Fibroblast of skin of scalp (primary cell): ENCODE measurements at places on chromosomes 7 and 10.

- DNase-seq = peak; percentile 82
These were observed at the start of gene NT5C2 for GRCh38 chr10:103193107-103193819. TSS of gene NT5C2 (minus strand) at chr10:103193272. CDS start at chr10:103174958, 18,314 bp downstream.

- no peak for DNase-seq
These were observed 16.1 kb upstream of the FAM170B start for GRCh38 chr10:49149881-49150280.

GRCh38 chr7:33185786-33186185 is 56.4 kb downstream of the BBS9 start:
- peak; percentile 61 for DNase-seq

DNA sequence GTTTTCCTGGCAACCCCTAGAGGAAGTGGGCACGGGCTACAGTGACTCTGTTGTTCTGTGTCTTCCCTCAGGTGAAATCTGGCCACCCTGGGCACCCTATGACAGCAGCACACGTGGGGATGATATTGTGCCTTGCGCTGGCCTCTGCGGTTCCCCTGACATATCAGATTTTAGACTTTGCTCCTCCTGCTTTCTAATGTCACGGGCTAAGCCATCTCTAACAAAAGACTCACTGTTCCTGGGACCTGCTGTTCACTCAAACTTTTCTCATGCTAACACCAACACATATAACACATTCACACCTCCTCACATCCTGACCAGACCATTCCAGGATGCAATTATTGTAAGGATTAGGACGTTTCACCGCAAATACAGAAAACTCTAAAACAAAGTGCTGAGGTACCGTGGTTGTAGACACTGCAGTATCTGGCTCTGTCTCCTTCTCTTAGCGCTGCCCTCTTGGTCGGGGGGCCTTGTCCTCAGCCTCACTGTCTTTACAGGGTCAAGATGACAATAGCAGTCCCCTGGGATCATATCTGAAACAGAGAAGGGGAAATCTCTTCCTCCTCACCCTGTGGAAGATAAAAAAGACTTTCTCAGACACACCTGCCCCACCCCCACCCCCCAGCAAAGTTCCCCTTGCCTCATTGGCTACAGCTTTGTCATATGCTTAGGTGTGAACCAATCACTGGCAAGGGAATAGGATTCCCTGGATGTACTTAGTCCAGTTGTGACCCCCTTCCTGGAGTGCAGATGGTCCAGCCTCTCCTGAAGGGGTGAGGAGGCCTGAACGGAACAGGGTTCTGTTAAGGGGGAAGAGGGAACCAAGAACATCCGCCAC is 14.1 kb downstream of the CHN2 start:
- no peak for DNase-seq

- peak; percentile 4 for DNase-seq
These were observed 32.7 kb downstream of the ABCB5 start for GRCh38 chr7:20647908-20648776.

DNA sequence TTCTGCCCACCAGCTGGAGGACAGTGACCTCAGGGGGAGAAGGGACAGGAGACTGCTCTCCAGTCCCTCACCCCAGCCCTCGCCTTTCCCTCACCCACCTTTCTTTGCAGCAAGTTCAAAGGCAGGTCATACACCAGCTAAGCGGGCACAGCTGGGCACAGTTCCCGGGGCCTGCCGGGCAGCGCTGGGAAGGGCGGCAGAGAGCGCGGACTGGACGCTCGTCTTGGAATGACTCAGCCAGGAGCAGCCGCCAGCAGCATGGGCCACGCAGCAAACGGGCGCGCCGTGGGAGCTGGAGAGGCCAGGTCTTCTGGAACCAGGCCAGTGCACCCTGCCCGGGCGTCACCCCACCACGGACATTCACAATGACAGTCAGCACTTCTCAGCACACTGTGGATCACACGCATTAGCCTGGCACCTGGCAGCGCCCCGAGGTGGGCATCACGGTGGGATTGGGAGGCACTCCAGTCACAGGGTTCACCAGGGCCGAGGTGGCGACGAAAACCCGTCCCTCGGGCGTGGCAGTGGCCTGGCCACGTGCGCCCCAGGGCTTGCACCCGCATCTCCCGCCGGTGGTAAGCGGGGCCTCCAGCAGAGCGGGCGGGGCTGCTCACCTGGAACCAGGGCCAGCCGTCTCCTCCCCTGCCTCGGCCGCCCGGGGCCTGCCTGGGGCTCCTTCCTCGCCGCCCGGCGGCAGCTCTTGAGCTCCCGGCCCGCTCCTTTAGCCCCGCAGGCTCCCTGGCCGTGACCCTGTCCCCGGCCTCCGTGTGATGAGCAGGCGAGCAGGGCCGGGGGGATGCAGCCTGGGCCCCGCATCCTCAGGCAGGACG is 29.0 kb upstream of the WDFY4 start:
- DNase-seq = peak; percentile 21

DNA sequence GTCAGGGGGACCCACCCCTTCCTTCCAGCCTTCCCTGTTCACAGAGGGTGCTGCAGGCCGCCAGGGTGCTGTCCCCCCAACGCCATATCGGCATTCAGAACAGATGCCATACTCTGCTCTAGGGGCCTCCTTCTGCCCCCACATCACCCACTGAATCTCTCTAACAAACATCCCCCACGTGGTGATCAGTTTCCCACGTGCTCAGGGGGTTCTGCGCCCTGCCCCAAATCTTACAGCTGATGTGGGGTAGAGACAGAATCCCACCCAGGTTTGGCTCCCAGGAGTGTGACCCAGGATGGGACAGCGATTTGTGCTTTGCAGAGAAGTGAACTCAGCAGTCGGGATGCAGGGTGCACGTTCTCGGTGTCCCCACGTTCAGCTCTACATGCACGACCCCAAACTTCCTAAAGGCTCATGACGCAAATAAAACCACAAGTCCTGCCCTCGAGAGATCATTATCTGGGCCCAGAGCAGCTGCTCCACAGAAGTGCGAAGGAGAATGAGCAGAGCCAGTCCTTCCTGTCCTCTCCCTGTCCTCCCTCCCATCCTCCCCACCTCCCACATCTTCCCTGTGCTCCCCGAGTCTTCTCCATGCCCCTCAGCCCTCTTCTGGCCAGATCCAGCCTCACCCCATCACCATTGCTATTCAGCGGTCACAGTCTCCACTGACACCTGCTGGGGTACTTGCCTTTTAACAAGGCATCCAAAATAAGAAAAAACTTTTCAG is 423.4 kb downstream of the DNAJB6 start:
- DNase-seq = no peak

- DNase-seq = no peak
These were observed 95.2 kb upstream of the STK17A start for GRCh38 chr7:43487731-43488073.

DNA sequence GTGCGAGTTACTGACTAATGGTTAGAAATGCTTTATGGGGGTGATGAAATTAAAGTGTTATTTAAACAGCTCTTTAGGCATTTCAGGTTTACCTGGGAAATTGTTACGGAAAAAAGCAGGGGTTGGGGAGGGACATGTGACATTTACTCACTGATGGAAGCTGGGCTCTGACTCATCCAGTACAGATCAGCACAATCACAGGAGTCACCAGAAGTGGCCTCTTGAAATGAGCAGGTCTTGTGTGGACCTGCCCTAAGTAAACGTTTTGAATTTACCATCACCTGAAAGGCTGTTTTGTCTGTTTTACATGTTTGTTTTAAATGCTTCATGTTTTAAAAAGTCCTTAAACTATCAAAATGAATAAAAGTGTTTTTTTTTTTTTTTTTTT is 2.3 kb downstream of the GLRX3 start:
- no peak for DNase-seq

- DNase-seq = peak; percentile 86
These were observed 53.8 kb downstream of the WDR37 start for GRCh38 chr10:1109795-1110673.

- DNase-seq = peak; percentile 71
These were observed 98.2 kb upstream of the DKK1 start for GRCh38 chr10:52215745-52216361.

- no peak for DNase-seq
These were observed 177.9 kb downstream of the PDE1C start for GRCh38 chr7:31892099-31892829.

DNA sequence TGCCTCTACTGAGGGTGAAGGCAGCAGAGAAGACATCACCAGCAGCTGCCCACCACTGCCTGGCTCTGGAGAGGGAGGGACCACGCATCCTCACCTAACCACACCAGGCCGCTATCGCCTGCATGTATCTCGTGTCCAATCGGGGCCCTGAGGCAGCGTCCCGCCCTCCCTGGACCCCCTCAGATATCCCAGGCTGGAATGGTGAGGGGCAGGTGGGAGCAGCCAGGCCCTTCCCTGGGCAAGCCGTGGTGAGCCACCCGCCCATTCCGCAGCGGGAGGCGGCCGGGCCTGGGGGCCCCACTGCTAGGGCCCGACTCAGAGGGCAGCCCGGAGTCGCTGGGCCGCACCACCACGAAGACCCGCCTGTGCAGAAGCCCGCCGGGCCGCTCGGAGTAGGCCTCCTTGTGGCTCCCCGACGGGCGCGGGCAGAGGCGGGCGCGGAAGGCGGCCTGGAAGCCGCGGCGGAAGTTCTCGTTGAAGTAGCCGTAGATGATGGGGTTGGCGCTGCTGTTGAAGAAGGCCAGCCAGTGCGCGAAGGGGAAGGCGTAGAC is 21.6 kb upstream of the PPA1 start:
- DNase-seq = no peak

DNA sequence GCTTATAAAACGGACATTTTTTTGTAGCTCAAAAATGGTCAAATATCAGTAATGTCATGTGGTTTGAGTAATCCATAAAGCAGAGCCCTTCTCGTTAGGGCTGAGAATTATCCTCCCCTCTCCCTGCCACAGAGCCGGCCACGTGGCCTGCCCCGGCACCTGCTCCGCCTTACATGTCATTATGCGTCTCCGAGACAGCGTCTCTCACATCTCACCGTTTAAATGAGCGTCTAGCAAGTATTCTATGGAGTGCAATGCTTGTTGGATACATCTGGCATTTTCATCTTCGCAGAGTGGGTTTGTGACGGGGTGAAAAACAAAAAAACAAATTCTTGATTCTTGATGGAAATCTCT is 86.1 kb downstream of the CUX1 start:
- DNase-seq = no peak

DNA sequence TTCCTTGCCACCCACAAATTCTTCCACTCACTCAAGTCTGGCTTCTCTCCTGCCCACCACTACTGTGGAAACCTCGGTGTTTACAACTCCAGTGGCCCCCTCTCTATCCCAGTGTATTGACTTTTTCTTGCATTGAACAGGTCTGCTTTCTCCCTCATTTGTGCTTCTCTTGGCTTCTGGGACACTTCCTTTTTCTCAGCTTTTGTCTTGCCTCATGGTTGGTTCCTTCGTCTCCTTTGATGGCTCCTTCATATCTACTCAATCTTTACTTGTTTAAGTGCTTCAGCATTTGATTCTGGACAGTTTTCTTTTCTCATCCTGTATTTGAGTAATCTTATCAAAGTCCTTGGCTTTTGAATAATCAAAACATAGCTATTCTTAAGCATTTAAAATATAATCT is 35.9 kb upstream of the FAM3C start:
- DNase-seq = no peak

DNA sequence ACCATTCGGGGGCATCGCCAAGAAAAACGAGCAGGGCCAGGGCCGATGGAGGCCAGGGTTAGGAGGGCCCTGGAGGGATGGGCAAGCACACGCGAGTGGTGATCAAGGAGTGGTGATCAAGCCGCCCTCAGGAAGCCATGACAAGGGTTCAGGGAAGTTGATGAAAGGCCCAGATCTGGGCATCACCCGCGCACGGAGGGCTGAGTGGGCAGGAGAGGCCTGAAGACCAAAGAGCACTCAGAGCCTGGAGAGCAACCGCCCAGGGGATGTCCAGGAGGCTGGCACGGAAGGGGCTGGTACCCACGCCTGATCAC is 114.6 kb downstream of the WDR37 start:
- DNase-seq = no peak

GRCh38 chr7:128835790-128836641 is 5.8 kb downstream of the FLNC start:
- DNase-seq = peak; percentile 59

- peak; percentile 11 for DNase-seq
These were observed 16.1 kb downstream of the USP6NL start for GRCh38 chr10:11595395-11595692.

GRCh38 chr10:116112232-116113231 is 160.5 kb downstream of the GFRA1 start:
- DNase-seq = peak; percentile 32

- no peak for DNase-seq
These were observed 116.5 kb downstream of the ADARB2 start for GRCh38 chr10:1620803-1621202.

DNA sequence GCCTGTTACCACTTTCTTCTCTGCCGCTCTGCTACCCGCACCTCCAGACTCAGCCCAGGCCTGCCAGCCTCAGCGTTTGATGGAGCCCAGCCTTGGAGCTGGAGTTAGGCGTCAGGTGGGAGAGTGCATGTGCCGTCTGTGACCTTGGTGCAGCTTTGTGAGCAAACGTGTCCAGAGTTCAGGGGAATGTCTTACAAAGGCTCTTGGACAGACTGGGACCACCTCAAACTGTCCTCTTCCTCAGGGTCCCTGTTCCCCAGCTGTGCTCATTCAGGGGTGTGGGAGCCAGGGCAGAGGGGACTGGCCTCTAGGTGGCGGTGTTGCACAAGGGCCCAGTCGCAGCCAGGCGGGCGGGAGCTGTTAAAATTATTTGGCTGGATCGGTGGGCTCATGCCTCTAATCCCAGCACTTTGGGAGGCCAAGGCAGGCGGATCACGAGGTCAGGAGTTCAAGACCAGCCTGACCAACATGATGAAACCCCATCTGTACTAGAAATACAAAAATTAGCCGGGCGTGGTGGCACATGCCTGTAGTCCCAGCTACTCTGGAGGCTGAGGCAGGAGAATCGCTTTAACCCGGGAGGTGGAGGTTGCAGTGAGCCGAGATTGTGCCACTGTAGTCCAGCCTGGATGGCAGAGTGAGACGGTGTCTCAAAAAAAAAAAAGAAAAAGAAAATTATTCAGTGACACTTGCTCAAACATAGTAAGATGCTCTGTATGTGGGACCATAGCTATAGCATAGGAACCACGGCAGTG is 89.2 kb downstream of the ADCY1 start:
- DNase-seq = peak; percentile 39

- DNase-seq = no peak
These were observed 135.5 kb upstream of the FRMD4A start for GRCh38 chr10:14466257-14466656.

DNA sequence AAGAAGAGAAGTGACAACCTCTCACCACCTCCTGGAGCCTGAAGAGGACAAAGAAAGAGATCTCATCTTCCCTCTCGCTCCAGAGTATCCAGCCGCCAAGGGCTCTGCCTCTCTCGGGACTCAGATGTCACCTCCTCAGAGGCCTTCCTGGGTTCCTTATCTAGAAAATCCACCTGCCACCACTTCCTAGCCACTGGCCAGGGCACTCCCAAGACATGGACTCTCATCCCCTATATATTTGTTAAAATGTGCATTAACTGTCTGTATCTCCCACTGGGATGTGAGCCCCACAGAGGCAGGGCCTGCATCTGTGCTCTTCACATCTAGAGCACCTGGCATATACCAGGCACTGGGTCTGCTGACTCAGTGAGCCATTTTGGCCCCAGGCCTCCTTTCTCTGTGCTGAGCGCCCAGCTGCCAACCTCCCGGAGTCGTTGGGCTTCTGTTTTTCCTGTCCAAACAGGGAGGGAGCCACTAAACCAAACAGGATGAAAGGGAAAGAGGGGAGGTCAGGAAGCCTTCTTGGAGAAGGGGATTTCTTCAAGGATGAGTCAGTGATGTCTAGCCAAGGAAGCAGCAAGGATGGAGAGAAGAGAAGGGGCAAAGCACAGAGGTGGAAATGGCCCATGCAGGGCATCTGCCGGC is 58.9 kb downstream of the KCNMA1 start:
- DNase-seq = peak; percentile 47

GRCh38 chr10:47349516-47349915 is 1.4 kb downstream of the RBP3 start:
- no peak for DNase-seq

- no peak for DNase-seq
These were observed 62.5 kb upstream of the INPP5A start for GRCh38 chr10:132475086-132475485.

- DNase-seq = peak; percentile 45
These were observed at the start of gene HGF for GRCh38 chr7:81769891-81770727. TSS of gene HGF (minus strand) at chr7:81770047. CDS start at chr7:81769971, 76 bp downstream.
